Hepatic stellate cell (primary cell): ENCODE measurements at places on chromosomes 1 and 21.

- no peak for DNase-seq
These were observed 728.6 kb downstream of the PTPRU start for GRCh38 chr1:29964718-29965533.

GRCh38 chr1:26538480-26539412 lies 9.2 kb downstream of the RPS6KA1 start:
- peak; percentile 66 for DNase-seq

- no peak for DNase-seq
These were observed 51.7 kb downstream of the PCNT start for GRCh38 chr21:46375560-46376230.

GRCh38 chr1:26177182-26177684 lies at the start of gene CNKSR1:
Gene CNKSR1, plus strand, starts transcription at chr1:26177491. Its CDS starts 57 bp downstream, at chr1:26177548.
- no peak for DNase-seq

DNA sequence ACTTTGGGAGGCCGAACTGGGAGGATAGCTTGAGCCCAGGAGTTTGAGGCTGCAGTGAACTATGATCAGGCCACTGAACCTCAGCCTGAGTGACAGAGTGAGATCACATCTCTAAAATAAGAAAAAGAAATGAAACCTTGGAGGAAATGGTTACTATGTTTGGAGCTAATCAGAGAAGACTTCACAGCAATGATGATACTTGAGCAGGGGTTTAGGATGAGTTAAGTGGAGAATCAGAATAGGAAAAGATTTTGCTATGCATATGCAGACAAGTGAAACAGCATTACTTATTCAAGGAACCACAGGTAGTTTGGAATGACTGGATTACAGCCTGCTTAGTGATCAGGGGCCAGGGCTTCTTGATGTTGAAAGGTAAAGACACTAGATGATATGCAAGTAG lies 1.3 kb upstream of the CD5L start:
- DNase-seq: no peak
